ENCODE measurements at places on chromosomes 7 and 10.

DNA sequence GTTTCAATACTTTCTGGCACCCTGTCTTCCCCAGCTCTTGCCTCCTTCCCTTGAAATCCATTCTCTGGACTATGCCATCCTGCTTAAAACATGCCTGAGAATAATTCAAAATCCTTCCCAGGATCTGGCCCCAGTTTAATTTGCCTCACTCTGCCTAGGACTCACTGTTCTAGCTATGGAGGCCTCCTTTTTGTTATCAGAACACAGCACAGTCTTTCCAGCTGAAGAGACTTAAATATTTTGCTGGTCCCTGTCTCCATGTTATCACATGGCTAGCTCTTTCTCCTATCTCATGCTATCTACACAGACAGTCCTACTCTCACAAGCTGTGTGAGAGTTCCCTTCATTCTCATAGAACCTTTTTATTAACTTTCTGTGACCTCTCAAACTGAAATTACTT lies 194.8 kb downstream of the RNLS start:
- no peak for DNase-seq

- DNase-seq: no peak
These were observed 30.3 kb downstream of the ARID5B start for GRCh38 chr10:61931620-61932332.

DNA sequence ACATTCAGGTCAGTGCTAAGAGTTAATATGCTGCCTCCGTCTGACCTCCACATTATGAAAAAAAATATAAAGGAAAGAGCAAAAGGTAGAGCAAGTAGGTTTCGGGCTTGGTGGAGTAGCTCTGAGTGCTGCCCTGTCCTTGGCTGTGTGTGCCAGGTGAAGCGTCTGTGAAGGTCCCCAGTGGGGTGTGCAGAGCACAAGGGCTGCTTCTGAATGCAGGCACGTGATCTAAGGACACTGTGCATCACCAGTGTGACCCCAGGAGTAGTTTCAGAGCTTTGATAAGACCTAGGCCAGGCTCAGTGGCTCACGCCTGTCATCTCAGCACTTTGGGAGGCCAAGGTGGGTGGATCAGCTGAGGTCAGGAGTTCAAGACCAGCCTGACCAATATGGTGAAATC lies 36.0 kb downstream of the KLF6 start:
- DNase-seq: no peak

- no peak for DNase-seq
These were observed 123.0 kb upstream of the FZD8 start for GRCh38 chr10:35765066-35765527.

GRCh38 chr10:30758338-30758737 lies 128.8 kb upstream of the LYZL2 start:
- no peak for DNase-seq

GRCh38 chr10:82228701-82229100 lies 353.7 kb downstream of the NRG3 start:
- no peak for DNase-seq

- no peak for DNase-seq
These were observed 98.7 kb downstream of the POLL start for GRCh38 chr10:101489355-101489754.

GRCh38 chr7:134741907-134742635 lies 37.4 kb upstream of the CALD1 start:
- no peak for DNase-seq

DNA sequence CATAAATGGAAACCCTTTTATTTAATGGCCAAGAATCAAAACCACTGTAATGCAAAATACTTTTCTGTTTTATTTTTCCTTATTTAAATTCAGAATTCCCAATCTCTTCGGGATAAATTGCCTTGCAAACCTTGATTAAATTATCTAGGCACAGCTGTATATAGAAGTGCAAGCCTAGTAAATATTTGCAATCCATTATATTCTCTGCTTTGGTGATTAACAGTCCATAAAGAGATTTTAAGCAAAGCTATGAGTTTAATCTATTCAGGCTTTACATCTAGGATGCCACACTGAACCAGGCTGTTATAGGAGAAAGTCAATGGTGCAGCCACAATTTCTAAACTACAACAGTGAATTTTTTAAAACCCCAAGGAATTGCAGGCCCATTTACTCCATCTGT lies 43.6 kb upstream of the THSD7A start:
- DNase-seq: no peak

DNA sequence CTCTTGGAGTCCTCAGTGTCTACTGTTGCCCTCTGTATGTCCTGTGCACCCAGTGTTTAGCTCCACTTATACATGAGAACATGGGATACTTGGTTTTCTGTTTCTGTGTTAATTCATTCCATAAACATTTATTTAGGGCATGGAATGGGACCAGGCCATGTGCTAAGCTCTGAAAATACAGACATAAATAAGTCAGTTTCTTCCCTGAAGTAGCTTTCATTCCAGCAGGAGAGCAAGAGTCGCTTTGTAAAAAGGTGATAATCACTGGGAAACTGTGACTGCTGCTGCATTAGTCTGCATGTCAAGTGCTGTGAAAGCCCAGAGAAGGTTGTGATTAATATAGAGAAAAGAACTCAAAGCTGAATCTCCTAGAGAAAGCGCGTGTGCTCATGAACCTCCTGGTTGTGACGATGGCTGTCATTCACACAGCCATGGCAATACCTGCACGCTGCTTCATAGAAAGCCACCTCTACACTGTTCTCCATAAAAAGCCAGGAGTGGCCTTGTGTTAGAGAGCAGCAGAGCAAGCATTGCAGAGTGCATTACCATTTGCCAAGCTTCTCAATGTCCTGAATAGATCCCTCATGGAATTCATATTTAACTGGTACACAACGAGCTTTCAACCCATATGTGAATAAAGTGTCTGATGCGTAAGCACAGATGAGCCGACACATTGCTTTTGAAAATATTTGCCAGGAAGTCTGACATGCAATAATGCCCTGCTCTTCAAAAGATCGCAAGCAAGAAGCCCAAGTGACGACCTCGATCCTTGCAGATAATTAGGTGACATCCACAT lies 30.6 kb upstream of the PITRM1 start:
- no peak for DNase-seq

- no peak for DNase-seq
These were observed 32.4 kb upstream of the SMKR1 start for GRCh38 chr7:129469930-129470329.

GRCh38 chr7:109641445-109641844 lies 1071.8 kb downstream of the DNAJB9 start:
- no peak for DNase-seq

DNA sequence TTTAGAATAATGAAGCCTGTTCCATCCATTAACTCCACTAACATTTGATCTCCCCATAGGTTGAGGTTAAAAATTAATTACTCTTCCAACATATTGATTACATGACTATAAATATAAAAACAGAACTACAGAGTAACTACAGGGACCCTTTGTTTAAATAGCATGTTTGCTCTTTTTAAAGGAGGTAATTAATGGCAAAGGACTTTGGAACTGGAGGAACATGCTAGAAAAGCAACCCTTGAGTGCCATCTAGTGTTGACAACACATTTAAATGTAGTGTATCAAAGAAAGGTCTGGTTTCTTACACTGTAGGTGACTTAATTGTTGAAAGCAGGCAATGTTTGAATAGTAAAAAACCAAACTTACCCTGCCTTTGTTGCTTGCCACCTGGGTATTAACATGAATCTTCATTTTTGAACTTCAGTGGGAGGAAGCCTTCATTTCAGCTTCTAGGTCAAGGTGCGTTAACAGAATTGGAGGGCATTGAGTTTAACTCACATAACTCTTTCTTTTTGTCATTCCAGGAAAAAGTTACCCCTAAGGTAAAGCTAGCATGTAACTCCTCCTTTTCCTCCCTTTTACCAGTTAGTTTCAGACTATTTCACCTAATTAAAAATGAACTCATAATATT lies 52.6 kb upstream of the CAPZA2 start:
- DNase-seq: peak; percentile 43

GRCh38 chr7:70352088-70352487 lies 753.8 kb downstream of the AUTS2 start:
- DNase-seq: no peak

- no peak for DNase-seq
These were observed 37.5 kb upstream of the CYP26C1 start for GRCh38 chr10:93023013-93023650.

DNA sequence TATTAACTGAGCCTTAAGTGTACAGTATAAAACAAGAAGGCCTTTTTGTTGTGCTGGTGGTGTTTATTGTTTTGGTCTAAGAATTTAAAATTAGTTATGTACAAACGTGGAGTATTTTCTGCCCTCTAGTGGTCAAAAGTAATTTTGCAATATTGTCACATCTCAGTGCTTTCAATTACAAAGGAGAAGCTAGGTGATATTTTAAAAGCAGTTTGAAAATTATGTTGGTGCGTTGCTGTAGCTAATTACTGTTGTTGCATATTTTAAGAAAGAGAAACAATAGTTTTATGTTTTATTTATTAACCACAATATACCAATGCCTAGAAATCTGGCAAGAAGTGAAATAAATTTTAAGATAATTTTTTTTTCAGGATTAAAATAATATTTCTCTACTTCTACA lies 11.4 kb downstream of the NPVF start:
- DNase-seq: no peak

DNA sequence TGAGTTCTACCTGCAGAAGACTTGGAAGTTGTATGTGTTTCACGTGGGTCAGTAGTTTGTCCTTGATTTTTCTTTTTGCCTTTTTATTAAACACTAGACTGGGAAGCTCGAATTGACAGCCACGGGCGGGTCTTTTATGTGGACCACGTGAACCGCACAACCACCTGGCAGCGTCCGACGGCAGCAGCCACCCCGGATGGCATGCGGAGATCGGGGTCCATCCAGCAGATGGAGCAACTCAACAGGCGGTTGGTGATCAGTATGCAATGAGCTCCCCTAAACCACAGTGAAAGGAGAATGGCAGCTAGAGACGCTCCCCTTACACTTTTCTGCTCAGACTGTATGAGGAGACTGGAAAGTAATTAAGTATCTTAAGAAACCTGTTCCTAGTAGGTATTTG lies 126.7 kb upstream of the STK17A start:
- no peak for DNase-seq

DNA sequence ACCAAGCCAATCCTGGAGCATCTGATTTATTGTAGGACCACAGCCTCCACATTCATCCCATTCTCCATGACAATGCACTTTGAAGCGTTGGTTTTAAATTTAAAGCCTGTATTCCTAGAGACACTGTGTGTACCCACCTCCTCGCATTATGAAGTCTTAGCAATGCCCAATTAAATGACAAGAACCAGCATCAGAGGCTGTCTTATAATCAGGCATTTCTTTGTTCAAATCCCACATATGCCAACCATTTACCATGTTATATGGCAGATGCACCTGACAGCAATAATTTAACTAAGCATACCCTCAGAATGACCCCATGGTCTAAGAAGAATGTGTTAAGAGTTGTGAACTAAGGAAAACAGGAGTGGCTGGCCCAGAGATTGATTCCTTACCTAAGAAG lies 188.2 kb downstream of the IPMK start:
- no peak for DNase-seq

DNA sequence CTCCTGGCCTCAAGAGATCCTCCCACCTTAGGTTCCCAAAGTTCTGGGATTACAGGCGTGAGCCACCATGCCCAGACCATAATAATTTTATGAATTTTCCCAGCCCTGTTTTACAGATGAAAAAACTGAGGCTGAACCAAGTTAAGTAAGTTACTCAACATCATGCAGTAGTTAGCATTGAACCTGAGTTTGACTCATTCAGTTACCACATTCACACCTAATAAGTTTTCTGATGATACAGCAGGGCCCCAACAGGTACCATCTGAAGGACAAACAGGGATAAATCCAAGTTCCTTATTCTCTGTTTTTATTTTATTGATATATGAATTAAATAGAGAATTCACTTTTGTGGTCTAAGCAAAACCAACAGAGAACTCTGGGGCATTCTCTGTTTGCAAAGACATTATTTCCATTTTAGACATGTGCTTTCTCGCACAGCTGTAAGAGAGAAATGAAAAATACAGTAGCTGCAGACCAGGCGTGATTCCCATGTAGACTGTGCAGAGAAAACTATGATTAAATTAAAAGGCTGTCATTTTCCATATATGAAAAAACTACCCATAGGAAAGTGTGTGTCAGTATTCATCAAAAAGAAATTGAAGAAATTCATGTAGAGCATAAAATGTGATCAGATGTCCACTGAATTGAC lies 26.6 kb downstream of the APBB1IP start:
- DNase-seq: no peak

- DNase-seq: no peak
These were observed 1.3 kb downstream of the CYP26C1 start for GRCh38 chr10:93061594-93062513.

- DNase-seq: no peak
These were observed 33.4 kb downstream of the PRPS1L1 start for GRCh38 chr7:17994079-17994850.

DNA sequence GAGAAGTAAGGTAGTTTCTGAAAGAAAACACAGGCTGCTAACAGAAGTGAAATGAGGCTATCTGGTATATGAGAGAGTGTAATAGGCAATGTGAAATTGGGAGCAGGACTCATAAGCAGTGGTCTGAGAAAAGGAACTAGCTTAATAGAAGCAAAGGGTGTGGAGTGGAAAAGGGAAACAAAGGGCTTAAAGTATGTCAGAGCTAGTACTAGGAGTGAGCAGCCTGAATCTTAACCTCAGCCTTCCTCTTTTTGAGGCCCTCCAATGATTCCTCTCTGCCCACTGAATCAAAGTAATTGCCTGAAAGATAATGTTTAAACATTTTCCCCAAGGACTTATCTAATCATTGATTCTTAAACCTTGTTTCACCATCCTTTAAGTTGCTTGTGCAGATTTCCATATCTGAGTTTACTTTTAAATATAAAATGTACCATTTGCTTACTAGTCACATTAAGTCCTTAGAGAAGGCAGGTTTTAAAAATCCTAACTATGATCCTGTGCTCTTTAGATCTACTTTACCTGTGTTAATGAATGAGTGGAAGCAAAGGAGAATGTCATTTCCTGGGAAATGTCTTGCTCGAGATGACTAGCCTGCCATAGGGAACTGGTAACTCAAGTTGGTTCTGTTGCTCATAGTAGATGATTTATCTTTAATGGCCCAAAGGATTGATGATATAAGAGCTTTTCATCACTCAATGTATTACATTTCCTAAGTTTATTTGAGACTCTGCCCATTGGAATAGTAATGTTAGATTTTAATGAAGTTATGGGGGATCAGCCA lies 155.0 kb downstream of the SKAP2 start:
- no peak for DNase-seq

GRCh38 chr10:68202960-68203353 lies 29.0 kb downstream of the ATOH7 start:
- no peak for DNase-seq

- peak; percentile 93 for DNase-seq
These were observed 109.9 kb downstream of the JCAD start for GRCh38 chr10:29949411-29950011.

- DNase-seq: no peak
These were observed 43.2 kb downstream of the IKZF1 start for GRCh38 chr7:50347693-50348092.

DNA sequence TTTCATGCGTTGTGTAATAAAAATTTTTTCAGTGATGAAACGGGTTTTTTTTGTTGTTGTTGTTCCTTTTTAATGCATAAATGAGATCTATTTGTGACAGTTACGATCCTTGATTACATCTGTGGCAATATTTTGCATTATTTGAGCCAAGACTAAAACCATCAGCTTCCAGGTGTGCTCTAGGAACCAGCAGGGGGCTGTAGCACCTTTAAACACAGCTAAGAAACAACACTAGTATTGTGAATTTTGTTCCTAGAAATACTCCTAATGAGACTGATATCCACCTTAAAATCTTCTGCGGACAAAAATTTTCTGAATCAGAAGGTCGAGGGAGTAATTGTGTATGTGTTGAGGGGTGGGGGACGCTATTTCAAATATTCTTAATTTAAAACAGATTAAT lies 52.6 kb downstream of the FGFBP3 start:
- no peak for DNase-seq

Measured in AG09319 (cell line).